ENCODE measurements at places on chromosomes 1 and 21.
A peak's percentile ranks its signal among the peaks of the same experiment; 100 is the strongest.

DNA sequence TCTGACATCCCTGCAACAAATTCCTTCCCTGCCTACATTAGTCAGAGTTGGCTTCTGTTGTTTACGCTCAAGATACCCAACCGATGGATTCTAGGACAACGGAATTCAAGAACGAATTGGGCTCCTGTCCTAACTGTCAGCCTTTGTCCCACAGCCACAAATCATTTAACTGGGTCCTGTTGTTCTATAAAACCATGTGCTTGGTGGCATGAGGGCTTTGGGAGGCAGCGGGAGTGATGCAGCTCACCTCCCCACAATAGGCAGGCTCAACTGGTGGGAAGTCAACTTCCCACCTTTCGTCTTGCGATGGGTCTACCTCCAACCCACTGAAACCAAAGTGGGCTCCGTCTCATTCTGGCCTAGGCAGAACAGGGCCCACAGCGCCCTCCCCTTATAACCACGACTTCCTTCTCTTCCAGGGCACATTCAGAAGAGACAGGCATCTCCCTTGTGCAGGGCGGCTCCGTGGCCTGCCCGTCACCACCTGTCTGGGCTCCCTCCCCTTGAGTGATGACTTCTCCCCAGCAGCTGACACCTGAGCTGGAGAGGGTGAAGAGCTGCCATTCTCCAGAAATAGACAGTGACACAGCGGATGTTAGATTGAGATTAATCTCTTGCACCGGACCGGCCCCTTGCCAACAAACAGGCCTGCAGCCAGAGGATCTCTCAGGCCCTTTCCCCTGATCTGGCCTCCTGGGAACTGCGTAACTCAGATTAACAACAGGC, 26.5 kb downstream of the LRRC38 start:
- DNase-seq, result no peak

DNA sequence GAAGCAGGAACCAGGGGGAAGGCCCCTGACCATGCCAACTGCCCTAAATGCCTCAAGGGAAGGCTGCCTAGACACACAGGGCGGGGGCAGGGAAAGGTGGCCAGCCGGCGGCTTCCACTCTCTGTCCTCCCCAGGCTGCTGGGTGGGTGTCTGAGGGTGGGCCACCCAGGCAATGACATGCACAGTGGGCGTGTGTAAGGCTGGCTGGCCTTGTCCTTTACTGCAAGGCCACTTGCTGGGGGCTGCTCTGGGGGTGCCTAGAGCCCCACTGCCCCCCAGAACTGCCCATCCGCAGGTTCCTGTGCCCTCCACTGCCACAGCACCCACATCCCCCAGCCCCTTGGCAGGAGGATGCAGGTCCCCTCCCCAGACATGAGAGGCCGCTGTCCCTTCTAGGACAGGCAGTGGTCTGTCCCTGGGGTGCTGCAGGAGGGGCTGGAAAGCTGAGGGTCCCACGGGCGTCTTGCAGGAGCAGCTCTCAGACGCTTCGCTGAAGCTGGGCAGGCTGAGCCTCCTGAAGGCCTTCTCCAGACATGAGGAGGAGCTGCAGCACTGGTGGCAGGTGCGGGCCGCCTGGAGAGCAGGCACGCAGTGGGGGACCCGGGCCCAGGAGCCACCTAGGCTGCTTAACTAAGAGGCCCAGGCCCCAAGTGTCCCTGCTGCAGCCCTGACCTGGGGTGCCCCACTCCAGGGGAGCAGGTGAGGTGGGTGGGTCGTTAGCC, 10.1 kb downstream of the CCDC27 start:
- DNase-seq, result no peak

- no peak for DNase-seq
Observed at GRCh38 chr21:42102076-42102475, 31.0 kb downstream of the UMODL1 start.

GRCh38 chr21:24423546-24423945, 1183.7 kb downstream of the MRPL39 start:
- no peak for DNase-seq

DNA sequence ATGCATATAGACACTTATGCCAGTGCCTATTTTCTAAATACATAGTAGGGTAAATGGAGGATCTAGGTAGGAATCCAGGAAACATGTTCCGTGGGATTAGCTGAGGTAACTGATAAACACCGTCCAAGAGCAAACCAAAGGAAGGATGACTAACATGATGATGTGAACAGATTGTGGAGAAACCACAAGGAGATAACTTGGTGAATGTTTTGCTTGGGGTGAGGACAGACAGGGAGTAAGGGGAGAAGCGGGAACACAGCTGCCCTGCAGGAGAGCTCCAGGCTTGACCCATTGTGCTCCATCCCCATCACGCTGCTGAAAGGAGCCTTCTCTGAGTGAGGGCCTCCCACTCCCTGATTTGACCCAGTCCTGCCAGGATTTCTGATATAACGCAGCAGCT, 87.0 kb upstream of the ZC3H11B start:
- DNase-seq, result peak; percentile 97

DNA sequence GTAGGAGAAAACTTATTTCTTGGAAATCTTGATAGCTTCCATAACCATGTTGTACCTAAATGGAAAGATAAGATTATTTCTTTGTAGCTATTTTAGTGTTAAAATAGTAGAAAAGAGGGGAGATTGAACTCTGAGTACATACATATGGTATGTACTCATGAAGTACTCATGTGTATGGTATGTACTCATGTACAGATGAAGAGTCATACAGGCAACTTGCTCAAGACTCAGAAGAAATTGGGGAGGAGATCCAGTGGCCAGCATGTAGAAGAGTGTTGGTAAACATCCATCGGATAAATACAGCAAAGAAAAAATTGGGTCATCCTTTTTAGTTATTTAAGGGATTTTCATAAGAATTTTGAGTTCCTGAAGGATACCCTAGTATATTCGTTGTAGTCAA, 29.0 kb downstream of the MDM4 start:
- DNase-seq, result peak; percentile 32

GRCh38 chr1:226164154-226164553, 22.4 kb downstream of the ACBD3 start:
- DNase-seq, result no peak

GRCh38 chr1:26529405-26529654, 231 bp upstream of the RPS6KA1 start:
- DNase-seq, result no peak

DNA sequence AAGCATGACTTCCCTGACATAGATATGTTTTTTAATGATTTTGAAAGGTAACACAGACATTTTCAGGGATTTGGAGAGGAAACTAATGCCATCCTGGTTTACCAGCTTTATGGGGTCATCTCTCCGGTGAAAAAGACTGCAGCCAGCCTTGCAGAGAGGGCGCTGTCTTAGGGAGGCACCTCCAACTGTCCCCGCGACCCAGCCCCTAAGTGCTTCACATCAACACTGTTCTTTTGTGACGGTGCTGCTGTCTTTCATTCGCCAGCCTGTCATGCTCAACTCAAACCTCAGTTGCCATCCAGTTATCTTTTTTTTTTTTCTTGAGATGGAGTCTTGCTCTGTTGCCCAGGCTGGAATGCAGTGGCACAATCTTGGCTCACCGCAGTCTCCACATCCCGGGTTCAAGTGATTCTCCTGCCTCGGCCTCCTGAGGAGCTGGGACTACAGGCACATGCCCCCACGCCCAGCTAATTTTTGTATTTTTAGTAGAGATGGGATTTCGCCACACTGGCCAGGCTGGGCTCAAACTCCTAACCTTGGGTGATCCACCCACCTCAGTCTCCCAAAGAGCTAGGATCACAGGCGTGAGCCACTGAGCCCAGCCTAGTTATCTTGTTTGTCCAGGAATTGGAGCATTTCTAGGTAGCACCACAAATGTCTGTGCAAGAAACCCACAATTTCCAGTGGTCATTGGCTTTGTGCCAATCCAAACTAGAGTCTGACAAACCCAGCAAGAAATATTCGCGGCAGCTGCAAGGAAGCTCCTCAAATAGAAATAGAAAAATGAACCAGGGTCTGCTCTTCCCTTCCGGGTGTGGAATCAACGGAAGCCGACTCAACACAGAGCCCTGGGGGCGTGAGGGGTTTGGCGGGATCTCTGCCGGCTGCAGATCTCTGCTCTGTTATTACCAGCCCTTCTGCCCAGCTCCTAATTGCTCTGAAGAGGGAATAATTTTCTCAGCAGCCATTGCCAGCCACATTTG, 24.2 kb downstream of the PDE9A start:
- peak; percentile 21 for DNase-seq

GRCh38 chr1:68293609-68294366, 61.5 kb upstream of the WLS start:
- peak; percentile 23 for DNase-seq

- peak; percentile 6 for DNase-seq
Observed at GRCh38 chr21:21688889-21689288, 690.7 kb downstream of the NCAM2 start.
